ENCODE measurements at places on chromosomes 5 and 9.
A peak's percentile ranks its signal among the peaks of the same experiment; 100 is the strongest.

DNA sequence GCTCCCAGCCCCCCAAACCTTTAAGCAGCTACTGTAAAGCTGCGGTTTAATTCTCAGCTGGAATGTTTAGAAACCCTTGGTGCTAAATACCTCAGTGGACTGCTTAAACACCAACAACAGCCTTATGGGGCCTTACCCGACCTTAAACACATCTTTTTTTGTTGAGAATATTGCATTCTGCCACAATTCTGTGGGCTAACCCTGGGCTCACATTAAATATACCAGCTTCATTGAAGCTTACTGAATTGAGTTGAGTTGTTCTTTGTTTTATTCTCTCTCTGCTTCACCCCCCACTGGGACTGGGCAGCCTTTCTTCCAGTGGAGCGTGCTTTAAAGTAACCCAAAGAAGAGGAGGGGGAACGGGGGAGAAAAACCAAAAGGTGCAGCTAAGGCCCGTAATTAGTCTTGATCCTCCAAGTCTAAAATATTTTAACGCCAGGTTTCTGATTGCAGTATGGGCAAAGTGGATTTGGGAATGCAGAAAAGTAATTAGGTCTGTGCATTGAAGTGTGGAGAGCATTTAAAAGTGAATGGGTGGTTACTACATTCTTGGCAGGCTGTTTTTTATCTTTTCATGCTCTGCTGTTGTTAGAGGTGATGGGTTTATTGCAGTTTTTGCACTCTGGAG is 281.2 kb downstream of the NR2F1-AS1 start:
- no peak for DNase-seq

DNA sequence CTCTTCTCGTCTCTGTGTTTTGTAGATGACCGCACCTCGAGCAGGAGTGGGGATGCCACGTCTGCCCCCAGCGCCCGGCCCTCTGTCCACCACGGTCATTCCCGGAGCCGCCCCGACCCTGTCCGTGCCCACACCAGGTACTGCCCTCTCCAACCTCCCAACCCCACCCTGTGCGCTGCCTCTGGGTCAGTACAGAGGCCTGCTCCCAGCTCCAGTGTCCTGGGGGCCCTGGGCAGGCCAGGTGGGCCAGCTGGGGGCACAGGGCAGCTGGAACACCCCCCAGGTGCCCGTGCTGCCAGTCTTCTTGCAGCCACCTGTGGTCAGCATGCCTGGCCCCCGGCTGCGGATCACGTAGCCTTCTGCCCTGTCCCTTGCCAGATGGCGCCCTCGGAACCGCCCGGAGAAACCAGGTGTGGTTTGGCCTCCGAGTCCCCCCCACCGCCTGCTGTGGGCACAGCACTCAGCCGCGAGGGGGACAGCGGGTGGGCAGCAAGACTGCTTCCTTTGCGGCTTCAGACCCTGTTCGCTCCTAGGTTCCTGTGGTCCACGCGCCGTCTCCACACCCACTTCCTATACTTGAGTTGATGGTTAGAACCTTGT is 133.7 kb downstream of the WNK2 start:
- no peak for DNase-seq

GRCh38 chr9:87714819-87715218 is 11.1 kb upstream of the CTSL start:
- no peak for DNase-seq

DNA sequence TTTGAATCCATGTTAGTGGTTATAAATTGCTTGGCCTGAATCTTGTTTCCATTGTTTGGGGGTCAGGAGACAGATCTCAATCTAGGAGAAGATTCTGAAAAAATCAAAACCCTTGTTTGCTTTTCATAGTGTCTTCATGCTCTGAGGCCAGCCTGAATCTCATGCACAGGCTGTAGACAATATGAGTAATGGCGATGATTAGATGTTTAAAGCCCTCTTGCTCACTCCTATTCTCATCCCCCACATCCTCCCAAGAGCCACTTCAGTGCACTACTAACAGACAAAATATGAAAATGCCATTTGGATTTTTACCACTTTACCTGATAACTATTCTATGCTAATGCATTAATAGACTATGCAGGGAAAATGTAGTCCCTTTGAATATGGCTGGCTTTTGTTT is 129.4 kb downstream of the NUDT12 start:
- DNase-seq = no peak

- no peak for DNase-seq
These were observed 38.1 kb upstream of the ZCCHC7 start for GRCh38 chr9:37082214-37082765.

DNA sequence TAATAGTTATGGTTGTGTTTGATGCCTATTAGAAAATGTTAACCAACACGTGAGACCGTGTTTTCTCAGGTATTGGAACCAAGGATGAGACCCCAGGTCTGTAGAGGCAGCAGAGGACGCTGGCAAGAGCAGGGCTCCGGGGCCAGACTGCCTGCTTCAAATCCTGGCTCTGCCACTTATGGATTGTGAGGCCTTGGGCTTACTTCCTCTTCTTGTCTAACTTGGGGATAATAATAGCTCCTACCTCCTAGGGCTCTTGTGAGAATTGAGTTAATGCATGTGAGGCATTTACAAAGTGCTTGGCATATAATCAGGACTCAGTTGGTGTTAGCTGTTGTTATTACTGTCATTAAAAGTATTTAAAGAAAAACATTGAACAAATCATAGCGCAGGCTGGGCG is 85.5 kb upstream of the PITX1 start:
- no peak for DNase-seq

GRCh38 chr5:10351199-10351905 is 2.1 kb upstream of the MARCHF6 start:
- DNase-seq = no peak

DNA sequence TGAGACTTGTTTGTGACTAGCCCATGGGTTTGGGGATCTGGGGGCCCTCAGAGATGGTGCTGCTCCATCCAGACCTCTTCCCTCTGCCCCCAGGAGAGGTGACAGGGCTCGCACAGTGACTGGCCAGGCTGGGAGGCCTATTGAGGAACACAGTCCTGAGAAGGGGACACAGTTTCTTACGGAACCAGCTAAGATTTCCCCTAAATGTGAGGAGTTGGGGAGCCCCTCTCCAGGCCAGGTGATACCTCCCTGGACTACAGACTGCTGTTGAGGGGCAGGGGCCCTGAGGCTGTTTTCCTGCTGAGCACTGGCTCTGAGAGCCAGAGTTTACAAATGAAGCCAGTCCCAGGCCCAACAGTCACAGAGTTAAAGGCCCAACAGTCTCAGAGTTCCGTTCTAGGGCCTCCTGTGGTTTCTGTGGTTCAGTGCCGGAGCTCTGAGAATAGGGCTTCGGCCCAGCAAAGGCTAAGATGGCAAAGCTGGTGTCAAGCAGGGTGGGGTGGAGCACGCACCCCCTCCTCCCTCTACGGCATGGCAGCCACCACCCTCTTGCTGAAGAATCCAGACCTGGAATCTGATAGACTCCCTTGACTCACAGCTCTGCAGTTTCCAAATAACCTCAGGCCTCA is 1.1 kb upstream of the SEMA4D start:
- no peak for DNase-seq

- DNase-seq = no peak
These were observed 48.8 kb upstream of the MAN2A1 start for GRCh38 chr5:109640976-109641375.

DNA sequence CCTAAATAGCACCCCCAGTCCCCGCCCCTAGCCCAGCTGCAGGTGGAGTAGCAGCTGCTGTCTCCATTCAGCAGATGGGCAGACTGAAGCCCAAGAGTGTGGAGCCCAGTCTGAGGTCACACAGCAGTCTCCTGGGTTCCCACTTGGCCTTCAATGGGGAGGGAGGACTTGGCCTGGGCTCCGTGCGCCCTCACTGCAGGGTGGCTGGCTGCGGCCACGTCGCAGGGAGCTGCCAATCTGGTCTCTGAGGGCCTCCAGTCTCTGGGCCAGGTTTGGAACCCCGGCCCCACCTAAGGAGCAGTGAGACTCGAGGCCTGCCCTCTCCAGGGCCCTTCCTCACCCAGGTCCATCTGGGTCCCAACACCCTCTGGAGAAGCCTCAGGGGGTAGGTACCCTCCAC is 7.4 kb downstream of the KIF12 start:
- no peak for DNase-seq

DNA sequence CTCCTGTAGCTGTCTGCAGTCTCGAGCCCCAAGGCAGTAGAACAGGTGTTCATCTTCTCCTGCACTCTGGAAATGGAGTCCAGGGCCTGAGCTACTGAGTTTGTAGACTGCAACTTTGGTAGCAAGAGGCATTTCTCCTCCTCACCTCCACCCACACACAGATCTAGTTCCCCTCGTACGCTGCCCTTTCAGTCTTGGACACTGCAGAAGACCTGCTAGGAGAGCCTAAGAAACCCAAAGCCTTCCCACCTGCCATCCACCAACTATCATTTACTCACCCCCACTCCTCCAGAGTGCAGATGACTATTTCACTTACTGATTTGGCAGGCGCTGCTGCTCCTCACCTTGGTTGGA is 59.0 kb downstream of the KCNIP1 start:
- no peak for DNase-seq

- DNase-seq = no peak
These were observed 17.0 kb downstream of the CAMK2A start for GRCh38 chr5:150272531-150272930.

- DNase-seq = no peak
These were observed 5.8 kb upstream of the NKD2 start for GRCh38 chr5:1002836-1003235.

GRCh38 chr9:37371565-37372464 is 50.7 kb upstream of the GRHPR start:
- no peak for DNase-seq

GRCh38 chr9:36101916-36102741 is 34.4 kb upstream of the GLIPR2 start:
- DNase-seq = peak; percentile 50

GRCh38 chr5:108278285-108279240 is 103.3 kb downstream of the FBXL17 start:
- no peak for DNase-seq

DNA sequence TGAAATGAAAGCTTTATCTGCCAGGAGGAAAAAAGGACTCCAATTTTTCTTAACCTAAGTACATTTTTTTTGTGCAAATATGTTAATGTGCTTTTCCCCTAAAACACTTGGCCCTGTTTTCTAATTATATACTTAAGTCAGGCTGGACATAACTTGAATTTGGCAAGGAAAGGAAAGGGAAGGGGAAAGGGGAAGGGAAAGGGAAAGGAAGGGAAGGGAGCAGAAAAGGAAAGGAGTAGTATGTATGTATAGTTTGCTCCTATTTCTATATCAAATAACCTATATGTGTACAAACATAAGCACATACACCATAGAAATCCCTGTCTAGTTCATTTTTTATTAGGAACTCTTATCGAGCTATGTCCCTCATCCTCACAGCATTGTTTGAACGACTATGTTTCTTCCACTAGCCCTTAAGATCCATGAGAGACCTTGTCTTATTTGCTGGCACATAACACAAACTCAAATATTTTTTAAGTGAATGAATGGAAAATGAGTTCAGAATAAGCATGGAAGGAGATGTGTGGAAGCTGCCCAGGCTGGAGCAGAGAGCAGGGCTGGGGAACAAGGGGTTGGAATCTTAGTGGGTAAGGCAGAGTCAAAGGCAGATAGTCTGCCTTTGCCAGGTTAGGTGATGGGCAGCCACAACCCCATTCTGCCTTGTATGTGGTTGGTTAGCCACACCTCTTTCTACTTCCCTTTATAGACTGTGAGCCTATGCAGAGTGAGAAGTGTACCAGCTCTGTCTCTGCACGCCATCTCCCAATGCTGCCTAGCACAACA is 70.0 kb downstream of the KLHL3 start:
- DNase-seq = no peak

GRCh38 chr5:45508135-45508534 is 188.0 kb downstream of the HCN1 start:
- DNase-seq = no peak

- DNase-seq = no peak
These were observed 352.3 kb downstream of the SLCO4C1 start for GRCh38 chr5:101943784-101944183.

GRCh38 chr5:41858890-41859289 is 11.3 kb downstream of the OXCT1 start:
- DNase-seq = no peak

DNA sequence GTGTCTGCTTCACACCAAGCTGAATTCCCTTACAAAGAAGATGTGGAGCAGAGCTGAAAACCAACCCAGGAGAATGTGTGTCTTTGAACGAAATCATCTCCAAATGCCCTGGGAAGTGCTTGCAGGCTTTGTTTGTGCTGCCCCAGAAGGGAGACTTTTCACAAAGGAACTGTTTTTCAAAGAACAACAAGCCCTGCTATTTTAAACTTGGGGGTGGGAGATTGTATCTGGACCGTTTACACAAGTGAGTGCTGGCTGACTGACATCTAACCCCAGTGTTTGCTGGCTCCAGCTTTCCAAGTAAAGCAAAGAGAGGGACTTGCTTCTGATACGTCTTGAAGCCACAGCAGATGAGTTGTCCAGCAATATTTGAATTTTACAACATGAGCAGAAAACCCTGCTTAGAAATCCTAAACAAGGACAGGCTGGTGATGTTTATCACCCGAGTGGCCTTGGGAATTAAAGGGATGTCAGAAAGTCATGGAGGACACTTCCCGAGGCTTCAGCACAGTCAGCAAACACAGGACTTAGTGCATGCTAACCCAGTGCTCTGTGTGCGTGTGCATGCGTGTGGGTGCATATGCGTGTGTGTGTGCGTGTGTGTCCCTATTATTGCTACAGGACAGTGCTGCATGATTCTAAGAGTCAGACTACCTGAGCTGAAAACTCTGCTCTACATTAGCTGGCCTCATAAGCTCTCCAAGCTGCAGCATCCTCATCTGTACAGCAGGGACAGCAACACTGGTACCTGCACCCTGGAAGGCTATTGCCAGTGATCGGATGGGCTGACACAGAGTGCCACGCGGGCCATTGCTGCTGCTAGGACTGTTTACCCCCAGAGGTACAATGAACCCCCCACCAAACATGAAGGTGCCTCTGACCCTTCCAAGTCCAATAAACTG is 1.4 kb downstream of the ADAMTS12 start:
- DNase-seq = no peak

DNA sequence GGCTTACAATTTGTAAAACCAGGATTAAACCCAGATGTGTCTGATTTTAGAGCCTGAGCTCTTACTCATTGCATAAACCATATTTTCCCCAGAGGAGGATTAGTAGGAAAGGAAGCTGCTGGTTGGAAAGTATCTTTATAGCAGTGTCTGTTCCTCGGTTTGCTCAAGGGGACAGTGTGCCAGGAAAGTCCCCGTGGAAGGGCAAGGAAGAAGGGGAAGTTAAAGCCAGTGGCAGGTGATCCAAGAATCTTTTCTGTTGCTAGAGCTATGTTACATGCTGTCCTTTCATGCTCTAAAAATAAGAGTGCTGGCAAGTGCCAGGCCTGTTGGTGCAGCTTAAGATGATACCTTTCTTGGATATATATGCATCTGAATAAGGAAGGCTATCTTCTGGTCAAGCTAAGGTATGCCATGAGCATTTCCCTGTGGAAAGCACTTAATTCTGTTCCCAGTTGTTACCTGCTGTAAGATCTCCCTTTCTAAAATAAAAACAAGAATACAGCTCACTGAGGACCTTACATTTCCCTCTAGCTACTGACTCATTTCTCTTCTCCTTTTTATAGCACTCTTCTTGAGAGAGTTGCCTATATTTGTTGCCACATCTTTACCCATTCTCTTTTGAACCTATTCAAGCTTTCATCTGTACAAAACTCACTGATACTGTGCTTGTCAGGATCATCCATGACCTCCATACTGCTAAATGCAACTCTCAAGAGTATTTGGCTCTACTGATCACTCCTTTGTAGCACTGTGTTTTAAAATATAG is 8.0 kb downstream of the PDCD1LG2 start:
- no peak for DNase-seq

GRCh38 chr5:95068289-95068910 is 216.5 kb downstream of the MCTP1 start:
- no peak for DNase-seq

GRCh38 chr5:36041537-36041845 is 25.2 kb downstream of the UGT3A2 start:
- DNase-seq = no peak

GRCh38 chr5:158899792-158900191 is 199.9 kb downstream of the EBF1 start:
- DNase-seq = no peak
